ENCODE measurements at places on chromosomes 6 and 20. TPM values are rescaled to one million over a fixed set of nuclear protein-coding genes. Genes with fewer than 3 reads are reported as not detected.

DNA sequence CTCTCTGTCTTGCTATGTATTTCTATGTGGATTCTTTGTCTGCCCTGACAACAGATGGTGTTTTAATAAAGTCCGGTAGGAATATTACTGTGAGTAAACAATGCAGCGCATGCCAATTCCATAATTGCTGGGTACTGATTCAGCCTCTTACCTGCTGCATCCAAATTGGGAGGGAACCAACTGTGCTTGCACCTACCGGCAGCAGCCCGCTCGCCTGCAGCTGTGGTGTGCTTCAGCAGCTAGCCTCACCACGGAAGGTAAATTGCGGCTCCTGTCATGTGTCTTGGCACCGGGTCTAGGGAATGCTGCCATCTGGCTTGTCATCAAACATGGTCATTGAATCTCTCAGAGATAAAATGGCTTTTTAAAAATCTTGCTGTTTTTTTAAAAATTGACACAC, 704.8 kb upstream of the SLC35B3 start:
- H3K27me3 ChIP-seq = no peaks in the 10 kb centered on the region
- H3K4me3 ChIP-seq = no peak overlapping the region
- no peaks in the 10 kb centered on the region for H3K36me3 ChIP-seq
- no peak overlapping the region for H3K27ac ChIP-seq
- no peak for DNase-seq

DNA sequence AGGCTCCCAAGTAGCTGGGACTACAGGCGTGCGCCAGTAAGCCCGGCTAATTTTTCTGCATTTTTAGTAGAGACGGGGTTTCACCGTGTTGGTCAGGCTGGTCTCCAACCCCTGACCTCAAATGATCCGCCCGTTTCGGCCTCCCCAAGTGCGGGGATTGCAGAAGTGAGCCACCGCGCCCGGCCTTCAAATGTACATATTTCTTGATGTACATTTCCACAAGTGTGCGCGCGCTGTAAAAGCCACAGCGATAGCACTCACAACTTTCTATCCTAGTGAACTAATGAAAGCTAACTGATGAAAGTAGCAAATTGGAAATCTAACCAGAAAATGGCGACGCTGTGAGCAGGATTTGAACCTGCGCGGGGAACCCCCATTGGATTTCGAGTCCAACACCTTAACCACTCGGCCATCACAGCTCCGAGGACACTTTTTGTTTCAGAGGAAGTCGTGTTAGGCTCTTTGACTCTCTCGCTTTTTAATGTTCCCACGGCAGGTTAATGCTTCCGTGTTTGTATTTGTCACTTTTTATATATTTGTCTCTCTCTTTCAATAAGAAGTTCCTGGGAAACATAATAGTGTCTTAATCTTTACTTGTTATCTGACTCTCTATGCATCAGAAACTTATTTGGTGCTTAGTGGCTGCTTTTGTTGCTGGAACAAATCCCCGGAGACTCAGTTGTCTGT, 199.4 kb upstream of the ZNF184 start:
- DNase-seq = no peak
- H3K4me1 ChIP-seq = no peaks in the 10 kb centered on the region
- H3K4me3 ChIP-seq = no peak overlapping the region

DNA sequence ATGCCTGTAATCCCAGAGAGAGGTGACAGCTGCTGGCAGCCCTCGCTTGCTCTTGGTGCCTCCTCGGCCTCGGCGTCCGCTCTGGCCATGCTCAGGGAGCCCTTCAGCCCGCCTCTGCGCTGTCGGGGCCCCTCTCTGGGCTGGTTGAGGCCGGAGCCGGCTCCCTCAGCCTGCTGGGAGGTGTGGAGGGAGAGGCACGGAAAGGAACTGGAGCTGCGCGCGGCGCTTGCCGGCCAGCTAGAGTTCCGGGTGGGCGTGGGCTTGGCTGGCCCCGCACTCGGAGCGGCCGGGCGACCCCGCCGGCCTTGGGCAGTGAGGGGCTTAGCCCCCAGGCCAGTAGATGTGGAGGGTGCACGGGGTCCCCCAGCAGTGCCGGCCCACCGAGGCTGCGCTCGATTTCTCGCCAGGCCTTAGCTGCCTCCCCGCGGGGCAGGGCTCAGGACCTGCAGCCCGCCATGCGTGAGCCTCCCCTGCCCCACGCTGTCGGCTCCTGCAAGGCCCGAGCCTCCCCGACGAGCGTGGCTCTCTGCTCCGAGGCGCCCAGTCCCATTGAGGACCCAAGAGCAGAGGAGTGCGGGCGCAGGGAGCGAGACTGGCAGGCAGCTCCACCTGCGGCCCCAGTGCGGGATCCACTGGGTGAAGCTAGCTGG, 34.6 kb downstream of the C6orf52 start:
- no peaks in the 10 kb centered on the region for H3K27me3 ChIP-seq
- no peak overlapping the region for H3K4me3 ChIP-seq
- H3K4me1 ChIP-seq = no peaks in the 10 kb centered on the region

Gene GRM4
- 2.2 TPM for total RNA-seq

GRCh38 chr20:47506850-47507249, 5.2 kb downstream of the NCOA3 start:
- no peaks in the 10 kb centered on the region for H3K27me3 ChIP-seq
- no peaks in the 10 kb centered on the region for H3K36me3 ChIP-seq
- DNase-seq = no peak
- no peak overlapping the region for H3K4me3 ChIP-seq

DNA sequence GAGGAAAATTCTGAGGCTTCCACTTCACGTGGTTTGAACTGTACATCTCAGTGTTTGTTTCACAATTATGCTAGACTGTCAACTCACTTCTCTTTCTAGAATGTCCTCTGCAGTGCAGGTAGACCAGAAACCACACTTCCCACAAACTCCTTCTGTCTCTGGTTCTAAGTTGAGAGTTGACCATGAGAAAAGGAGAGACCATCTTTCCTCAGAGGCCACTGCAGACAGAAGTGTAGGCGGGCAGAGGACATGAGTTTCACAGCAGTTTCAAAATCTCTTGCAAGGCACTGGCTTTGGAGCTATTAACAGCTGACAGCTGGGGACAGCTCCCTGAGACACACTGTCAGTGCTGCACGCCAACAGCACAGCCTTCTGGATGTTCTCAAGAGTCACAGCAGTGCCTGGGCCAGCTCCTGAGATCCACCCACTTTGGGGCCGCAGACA, 55.4 kb upstream of the MOXD1 start:
- no peak for DNase-seq
- no peaks in the 10 kb centered on the region for H3K27me3 ChIP-seq
- no peaks in the 10 kb centered on the region for H3K36me3 ChIP-seq
- no peaks in the 10 kb centered on the region for H3K4me1 ChIP-seq
- H3K27ac ChIP-seq = no peak overlapping the region

Gene GLP1R
- total RNA-seq = 0.55 TPM

- peak overlapping the region; percentile 93 for H3K27ac ChIP-seq
- no peaks in the 10 kb centered on the region for H3K27me3 ChIP-seq
- peak overlapping the region; percentile 88 for H3K4me3 ChIP-seq
- peak; percentile 29 for DNase-seq
- no peaks in the 10 kb centered on the region for H3K4me1 ChIP-seq
- no peaks in the 10 kb centered on the region for H3K36me3 ChIP-seq
Observed at GRCh38 chr6:119348096-119348747, 1.3 kb downstream of the MAN1A1 start.

- H3K27me3 ChIP-seq = no peaks in the 10 kb centered on the region
- H3K27ac ChIP-seq = peak overlapping the region; percentile 69
- no peak for DNase-seq
- H3K4me3 ChIP-seq = peak overlapping the region; percentile 33
Observed at GRCh38 chr6:142820338-142821051, 124.5 kb downstream of the HIVEP2 start.

DNA sequence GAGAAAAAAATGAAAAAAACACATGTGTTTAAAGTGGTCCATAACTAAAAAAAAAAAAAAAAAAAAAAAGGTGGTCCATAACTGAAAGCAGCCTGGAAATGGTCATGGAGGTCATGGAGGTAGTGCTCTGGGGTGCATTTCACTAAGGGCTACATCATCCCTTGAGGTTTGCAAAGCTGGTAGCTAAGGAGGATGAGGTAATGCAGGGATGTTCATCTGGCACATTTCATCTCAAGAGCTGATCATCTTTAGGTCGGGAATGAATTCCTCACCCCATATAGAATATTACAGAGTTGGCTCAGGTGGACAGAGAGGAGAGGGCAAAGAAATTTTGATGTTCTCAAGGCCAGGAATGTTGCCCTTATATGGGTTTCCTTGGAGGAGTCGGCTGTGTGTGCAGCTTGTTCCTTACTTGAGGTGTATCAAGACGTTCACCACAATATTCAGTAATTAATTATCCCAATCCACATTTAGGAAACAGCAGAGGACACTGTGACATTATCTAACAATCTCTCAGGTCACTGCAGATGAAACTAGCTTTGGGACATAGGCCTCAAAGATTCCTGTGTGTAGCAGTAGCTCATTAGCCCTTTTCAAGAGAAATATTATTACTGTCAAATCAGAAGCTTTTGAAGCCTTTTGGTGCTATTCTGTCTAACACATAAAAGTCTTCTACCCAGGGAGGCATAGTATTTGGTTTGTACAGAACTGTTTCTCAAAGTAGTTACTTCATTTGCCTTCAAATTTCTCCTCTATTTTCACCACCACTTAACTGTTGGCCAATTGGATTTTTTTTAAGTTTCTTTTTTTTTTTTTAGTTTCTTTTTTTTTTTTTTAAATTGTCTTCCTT, 46.8 kb downstream of the CYP24A1 start:
- no peaks in the 10 kb centered on the region for H3K36me3 ChIP-seq
- no peak overlapping the region for H3K4me3 ChIP-seq
- no peaks in the 10 kb centered on the region for H3K27me3 ChIP-seq
- no peak overlapping the region for H3K27ac ChIP-seq
- DNase-seq = no peak
